Esophagus squamous epithelium (tissue), 5 donors: ENCODE measurements at places on chromosomes 3 and 15.

- DNase-seq, result no peak
These were observed 39.4 kb downstream of the TPRA1 start for GRCh38 chr3:127551178-127551577.

DNA sequence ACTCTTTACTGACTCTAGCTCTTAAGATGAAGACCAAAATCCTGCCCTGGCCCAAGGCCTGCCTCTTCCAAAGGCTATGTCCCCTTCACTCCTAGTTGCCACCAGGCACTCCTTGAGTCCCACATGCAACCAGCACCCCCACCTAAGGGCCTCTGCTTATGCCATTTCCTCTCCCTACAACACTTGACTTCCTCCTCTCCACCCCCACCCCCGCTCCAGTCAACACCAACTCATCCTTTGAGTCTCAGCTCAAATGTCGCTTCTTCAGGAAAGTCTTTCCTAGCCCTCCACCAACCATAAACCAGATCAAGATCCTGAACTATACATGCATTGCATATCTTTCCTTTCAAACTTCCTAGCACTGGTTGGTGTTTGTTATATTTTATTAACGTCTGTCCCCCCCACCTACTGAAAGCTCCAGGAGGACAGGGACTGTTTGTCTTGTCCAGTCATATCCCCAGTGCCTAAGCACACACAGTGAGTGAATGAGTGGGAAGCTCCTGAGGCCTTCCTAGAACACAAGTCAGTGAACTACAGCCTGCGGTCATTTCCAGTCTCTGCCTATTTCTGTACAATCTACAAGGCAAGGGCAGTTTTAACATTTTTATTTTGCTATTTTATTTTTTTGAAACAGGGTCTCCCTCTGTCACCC, 7.3 kb downstream of the TBC1D2B start:
- DNase-seq, result no peak

DNA sequence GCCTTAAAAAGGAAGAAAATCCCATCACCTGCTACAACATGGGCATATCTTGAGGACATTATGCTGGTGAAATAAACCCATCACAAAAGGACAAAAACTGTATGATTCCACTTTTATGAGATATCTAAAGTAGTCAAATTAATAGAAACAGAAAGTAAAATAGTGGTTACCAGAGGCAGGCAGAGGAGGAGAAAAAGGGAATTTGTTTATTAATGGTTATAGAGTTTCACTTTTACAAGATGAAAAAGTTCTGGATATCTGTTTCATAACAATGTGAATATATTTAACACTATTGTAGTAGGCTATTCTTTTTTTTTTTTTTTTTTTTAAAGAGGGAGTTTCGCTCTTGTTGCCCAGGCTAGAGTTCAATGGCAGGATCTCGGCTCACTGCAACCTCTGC, 40.4 kb downstream of the DPH3 start:
- no peak for DNase-seq

GRCh38 chr15:40285151-40285550, 2.3 kb upstream of the ANKRD63 start:
- DNase-seq, result no peak

DNA sequence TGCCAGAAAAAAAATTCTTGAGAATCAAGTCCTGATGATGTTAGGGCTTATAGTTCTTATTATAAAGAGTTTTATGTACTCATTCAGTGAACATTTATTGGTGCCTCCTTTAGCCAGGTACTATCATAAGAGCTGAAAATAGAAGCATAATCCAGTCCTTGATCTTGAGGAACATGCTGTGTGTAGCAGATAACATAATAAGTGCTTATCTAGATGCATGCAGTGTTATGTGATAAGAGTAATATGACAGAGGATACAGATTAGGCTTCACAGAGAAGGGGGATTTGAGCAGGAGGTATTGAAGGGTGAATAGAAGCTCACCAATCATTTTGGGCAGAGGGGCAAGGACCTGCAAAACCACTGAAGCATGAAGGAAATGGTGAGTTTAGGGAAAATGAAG, 1.1 kb downstream of the CCR2 start:
- no peak for DNase-seq

- no peak for DNase-seq
These were observed 73.4 kb downstream of the NUP210 start for GRCh38 chr3:13346481-13347389.

- DNase-seq, result no peak
These were observed 41.0 kb downstream of the SLCO2A1 start for GRCh38 chr3:133988631-133989161.

DNA sequence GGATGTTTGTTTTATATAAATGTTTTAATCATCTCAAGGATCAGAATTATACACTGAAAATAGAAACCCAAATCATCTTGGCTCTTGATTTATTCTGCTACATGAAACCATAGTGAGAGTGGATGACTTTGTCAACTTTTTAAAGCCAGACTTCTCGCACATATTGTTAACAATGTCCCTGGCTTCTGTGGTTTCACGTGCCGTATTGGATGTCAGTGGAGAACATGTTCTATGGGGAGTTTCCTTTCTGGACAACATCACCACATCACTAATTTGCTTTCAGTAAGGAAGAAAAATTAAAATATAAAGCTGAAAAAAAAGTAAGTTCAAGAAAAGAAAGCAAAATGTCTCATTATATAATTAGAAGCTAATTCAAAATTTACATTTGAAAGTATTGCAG, 297.1 kb upstream of the MME start:
- DNase-seq, result no peak

DNA sequence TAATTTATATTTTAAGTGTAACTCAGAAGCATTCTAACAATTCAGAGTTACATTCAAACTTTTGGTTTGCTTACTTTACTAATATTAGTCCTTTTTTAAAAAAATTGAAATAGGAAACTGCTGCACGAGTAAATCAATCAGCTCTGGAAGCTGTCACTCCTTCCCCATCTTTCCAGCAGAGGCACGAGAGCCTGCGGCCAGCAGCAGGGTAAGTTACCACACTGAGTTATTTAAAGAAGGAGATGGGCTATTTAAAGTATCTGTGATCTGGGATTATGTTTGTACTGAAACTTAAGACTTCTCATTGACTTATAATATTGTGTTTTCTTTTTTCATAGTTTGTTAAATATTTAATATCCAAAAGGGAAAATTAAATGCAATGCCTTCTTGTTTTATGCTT, 29.3 kb downstream of the APPL1 start:
- DNase-seq, result no peak

DNA sequence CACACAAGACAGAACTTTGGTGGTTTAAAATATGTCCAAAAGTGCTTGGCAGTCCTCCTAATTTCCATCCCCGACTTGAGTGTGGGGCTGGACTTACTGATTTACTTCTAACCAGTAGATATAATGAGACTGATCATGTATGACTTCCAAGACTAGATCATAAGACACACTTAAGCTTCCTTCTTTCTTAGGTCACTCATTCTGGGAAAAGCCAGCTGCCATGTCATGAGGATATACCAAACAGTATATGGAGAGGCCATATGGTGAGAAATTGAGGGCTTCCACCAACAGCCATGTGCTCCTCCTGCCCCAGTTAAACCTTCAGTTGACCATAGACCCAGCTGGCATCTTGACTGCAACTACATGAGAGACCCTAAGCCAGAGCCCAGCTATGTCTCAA, 282.8 kb upstream of the PROK2 start:
- no peak for DNase-seq

DNA sequence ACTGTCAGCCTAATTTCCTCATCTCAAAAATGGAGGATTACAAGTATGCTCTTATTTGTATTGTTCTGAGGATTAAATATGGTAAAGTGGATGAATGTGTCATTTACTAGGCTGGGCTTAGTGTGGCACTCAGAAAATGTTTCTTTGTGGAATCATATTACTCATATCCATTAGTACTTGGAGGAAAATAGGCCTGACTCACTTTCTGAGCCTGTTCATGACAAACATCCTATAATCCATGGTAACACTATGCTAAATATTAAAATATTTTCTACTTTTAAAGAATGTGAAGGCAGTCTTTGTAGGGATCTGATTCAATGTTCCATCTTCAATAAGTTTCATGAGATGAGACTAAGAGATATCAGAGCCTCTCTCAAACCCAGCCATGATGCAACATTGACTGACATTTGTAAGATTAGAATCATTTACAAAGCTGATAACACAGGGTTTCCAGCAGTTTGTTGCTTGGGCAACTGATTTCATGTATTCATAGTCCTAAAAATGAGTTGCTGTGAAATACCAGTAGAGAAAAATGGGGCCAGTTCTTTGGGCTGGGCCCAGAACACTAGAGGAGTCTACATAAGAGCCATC, 1048.5 kb downstream of the NTRK3 start:
- DNase-seq, result no peak

DNA sequence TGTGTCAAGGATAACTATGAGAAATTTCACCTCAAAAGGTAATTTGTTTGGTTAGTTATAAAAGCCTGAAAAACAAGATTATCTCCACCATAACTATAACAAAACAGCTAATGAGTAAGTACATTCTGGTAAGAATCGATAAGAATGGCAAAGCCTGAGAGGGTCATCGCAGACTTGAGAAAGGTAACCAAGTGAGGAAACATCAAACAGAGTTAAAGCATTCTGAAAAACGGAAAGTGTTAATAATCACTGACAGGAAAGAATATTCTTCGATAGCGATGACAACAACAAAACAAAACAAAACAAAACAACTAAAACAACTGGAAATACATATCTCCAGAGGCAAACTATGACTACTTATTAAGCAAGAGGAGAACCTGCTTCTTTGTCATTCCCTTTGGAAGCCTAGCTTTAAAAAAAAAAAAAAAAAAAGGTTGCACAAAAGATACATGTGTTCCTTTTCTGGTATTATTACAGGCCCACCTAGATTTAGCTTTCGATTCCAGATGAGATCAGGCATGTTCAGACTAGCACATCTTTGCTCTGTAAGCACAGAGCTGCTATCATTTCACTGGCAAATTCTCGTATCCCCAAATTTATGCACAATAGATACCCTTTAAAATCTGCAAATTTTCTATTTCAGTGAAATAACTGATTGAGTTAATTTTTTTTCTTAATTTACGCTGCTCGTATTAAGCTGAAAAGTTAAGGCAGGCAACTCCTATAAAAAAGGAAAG, 155.6 kb downstream of the TIGIT start:
- no peak for DNase-seq
